ENCODE measurements at places on chromosomes 7 and 10. TPM values are rescaled to one million over a fixed set of nuclear protein-coding genes. Genes with fewer than 3 reads are reported as not detected.

GRCh38 chr7:31337002-31337565, 3.4 kb downstream of the NEUROD6 start:
- DNase-seq: no peak

DNA sequence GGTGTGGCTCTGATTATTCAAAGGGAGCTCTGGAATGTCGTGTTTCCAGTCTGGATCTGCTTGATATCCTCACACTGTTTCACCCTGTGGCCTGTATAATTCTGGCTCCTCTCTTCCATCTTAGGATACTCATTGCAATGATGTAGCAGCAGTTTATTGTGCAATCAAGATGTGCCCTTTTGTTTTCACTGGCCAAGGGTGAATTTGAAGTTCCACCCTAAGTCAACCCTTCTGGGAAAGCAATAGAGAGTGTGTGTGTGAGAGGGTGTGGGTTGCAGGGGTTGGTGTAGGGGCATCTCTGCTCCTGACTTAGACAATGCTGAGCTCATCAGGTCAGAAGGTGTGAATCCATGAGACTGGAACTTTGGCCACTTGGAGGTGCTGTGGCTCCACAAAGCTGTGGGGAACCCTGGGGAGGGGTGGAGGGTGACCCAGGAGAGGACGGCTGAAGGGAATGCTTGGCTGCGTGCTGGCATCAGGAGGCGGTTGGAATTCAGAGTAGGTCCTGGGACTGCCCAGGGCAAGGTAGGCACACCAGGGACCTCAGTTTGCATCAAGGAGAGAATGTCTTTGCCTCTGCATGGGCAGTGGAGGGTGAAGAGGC, 118.0 kb upstream of the PRSS58 start:
- DNase-seq: no peak

- DNase-seq: no peak
These were observed 459.0 kb upstream of the STEAP1 start for GRCh38 chr7:89695241-89695640.

GRCh38 chr10:58932126-58932525, 244.3 kb upstream of the PHYHIPL start:
- peak; percentile 97 for DNase-seq

DNA sequence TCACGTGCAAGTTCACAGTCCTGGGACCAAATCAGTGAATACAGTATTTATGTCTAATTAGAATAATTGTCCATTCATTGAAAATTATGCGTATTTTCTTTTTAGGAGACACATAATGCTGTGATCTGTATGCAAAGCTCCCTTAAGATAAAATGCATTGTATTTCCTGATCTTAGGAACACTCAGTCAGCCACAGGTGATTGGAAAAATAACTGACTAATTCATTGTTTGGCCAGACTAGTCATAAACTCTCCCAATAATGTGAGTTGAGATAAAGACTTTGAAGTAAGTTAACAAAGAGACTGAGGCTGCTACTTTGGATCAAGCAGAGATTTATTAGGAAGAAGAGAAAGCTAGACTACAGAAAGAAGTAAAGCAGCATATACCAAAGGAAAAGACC, 182.2 kb downstream of the GNAI1 start:
- DNase-seq: no peak

- DNase-seq: no peak
These were observed 9.1 kb downstream of the PRKG1 start for GRCh38 chr10:51083356-51083853.

- DNase-seq: no peak
These were observed 255.3 kb downstream of the INHBA start for GRCh38 chr7:41447450-41448042.

GRCh38 chr10:16788125-16788524, 29.1 kb downstream of the RSU1 start:
- no peak for DNase-seq

- peak; percentile 22 for DNase-seq
These were observed 73.4 kb downstream of the VSTM2A start for GRCh38 chr7:54615537-54615936.

DNA sequence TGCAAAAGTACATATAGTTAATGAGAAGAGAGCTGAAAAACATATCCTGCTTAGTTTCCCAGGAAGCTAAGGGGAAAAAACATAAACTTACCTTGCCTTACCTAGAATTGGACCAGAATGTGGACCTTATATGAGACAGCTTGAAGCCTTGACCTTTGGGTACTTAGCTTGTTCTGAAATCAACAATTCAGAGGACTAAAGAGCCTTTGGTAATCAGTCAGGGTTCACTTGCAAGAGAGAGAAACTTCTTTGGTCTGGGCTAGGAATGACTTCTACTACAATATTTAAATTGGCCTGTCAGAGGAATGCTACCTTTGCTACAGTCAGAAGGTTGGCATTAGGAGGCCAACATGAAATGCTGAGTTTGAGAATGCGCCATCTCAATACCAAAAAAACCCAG, 24.9 kb downstream of the SAMD8 start:
- DNase-seq: no peak

DNA sequence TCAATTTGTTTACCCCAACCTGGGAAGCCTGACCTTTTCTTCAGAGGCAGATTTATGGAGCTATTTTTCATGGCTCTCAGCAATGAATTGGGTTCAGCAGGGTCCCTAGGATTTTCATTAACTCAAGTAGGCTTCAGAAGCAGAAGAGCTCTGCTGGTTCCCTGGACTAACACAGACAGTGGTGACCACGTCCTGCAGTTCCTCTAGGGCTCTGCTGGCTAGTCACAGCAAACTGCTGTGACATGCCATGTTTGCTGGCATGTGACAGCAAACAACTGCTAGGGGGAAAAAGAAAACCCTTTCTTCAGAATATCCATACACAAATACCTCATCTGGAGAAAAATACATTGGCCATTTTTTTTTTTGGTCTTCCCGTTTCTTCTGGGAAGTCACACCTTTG, 13.2 kb downstream of the BAMBI start:
- no peak for DNase-seq

- DNase-seq: no peak
These were observed 45.8 kb downstream of the ZNF800 start for GRCh38 chr7:127346575-127347256.

DNA sequence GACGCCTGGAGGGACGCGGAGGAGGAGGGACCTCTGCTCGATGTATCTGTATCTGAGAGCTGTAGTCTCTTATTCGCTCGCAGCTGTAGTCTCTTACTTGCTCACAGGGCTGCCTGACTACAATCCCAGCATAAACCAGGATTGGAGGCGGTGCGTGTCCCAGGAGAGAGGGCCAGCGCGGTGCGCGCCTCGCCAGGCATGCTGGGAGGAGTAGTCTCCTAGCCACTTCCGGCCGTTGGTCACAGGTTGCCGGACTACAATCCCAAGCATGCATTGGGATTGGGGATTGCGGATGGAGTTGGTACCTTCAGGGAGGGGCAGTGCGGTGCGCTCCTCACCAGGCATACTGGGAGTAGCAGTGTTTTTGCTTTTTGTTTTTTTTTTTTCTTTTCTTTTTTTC, 421.7 kb upstream of the NUPR2 start:
- DNase-seq: no peak

- DNase-seq: no peak
These were observed 116.8 kb downstream of the DNAJB9 start for GRCh38 chr7:108686494-108686893.

DNA sequence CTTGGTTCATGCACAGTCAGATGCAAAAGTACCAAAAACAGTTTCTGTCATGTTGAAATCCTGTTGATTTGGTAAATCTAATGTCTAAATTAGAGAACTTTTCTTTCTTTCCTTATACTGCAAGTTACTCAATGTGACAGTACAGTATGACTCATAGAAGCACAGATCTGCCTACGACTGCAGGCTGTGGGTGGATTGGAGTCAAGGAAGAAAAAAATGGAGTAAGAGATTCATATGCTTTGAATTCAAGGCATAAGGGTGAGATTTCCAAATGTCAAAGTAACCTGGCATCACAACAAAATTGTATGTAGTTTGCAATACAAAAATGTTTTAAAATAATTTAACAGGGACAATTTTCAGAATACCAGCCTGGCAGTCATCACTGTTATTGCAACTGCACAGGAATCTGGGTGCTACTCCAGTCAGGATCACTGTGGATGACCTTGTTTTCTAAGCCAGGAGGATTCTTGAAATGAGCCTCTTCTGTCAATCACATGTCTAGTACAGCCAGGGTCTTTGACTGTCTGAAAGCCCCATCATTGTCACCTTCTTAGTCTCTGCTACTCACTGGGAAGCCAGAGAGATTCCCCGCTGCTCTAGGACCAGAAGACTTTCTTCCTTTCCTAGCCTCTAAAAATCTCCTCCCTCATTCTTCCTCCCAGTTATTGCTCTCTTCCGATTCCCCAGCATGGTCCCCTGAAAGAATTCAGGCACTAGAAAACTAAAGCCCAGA, 83.6 kb downstream of the CD36 start:
- DNase-seq: peak; percentile 88

- DNase-seq: no peak
These were observed 361.4 kb upstream of the ZNF32 start for GRCh38 chr10:44009891-44010632.

DNA sequence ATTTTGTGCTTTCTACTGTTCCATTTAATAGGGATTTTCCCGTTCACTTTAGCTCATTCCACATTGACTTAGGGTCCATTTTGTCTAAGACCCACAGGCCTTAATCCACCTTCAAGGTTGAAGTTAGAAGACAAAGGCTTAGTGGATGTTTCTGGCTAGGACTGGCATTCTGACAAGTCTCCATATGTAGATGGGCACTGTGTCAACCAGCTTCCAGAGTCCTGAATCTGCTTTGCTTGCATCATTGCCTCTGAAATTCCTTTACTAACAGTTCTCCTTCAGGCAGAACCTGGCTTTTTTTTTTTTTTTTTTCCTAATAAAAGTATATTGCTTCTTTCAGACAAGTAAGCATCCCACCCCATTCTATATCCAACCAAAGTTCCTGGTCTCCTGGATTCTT, 69.6 kb upstream of the PDCD4 start:
- DNase-seq: peak; percentile 74

- DNase-seq: no peak
These were observed 20.4 kb upstream of the ZNF488 start for GRCh38 chr10:47404446-47404845.

DNA sequence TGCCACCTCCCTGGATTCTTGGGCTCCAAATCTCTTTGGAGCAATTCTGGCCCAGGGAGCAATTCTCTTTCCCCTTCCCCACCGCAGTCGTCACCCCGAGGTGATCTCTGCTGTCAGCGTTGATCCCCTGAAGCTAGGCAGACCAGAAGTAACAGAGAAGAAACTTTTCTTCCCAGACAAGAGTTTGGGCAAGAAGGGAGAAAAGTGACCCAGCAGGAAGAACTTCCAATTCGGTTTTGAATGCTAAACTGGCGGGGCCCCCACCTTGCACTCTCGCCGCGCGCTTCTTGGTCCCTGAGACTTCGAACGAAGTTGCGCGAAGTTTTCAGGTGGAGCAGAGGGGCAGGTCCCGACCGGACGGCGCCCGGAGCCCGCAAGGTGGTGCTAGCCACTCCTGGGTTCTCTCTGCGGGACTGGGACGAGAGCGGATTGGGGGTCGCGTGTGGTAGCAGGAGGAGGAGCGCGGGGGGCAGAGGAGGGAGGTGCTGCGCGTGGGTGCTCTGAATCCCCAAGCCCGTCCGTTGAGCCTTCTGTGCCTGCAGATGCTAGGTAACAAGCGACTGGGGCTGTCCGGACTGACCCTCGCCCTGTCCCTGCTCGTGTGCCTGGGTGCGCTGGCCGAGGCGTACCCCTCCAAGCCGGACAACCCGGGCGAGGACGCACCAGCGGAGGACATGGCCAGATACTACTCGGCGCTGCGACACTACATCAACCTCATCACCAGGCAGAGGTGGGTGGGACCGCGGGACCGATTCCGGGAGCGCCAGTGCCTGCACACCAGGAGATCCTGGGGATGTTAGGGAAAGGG, 913 bp downstream of the NPY start:
- DNase-seq: no peak

GRCh38 chr10:76382381-76382851, 951.0 kb downstream of the LRMDA start:
- DNase-seq: peak; percentile 94

GRCh38 chr10:132406750-132407149, 9.8 kb downstream of the PWWP2B start:
- DNase-seq: no peak

DNA sequence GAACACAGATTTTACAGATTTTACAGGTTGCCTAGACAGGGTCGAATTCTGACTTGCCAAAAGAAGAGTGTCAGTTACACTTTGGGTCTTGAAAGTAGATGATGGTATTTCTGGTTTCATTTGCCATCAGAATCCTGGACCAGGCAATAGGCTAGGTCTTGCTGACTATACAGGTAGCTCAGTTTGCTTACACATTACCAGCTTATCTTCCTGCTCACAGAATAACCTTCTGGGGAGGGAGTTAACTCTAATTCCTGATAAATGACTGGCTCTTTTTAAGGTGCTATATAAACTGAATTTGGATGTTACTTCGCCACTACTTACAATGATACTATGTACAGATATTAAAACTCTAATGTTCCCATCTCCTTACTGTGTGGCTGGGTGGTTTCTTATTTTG, 39.8 kb downstream of the GBF1 start:
- DNase-seq: no peak

- no peak for DNase-seq
These were observed 8.4 kb upstream of the SNX13 start for GRCh38 chr7:17948526-17949238.

DNA sequence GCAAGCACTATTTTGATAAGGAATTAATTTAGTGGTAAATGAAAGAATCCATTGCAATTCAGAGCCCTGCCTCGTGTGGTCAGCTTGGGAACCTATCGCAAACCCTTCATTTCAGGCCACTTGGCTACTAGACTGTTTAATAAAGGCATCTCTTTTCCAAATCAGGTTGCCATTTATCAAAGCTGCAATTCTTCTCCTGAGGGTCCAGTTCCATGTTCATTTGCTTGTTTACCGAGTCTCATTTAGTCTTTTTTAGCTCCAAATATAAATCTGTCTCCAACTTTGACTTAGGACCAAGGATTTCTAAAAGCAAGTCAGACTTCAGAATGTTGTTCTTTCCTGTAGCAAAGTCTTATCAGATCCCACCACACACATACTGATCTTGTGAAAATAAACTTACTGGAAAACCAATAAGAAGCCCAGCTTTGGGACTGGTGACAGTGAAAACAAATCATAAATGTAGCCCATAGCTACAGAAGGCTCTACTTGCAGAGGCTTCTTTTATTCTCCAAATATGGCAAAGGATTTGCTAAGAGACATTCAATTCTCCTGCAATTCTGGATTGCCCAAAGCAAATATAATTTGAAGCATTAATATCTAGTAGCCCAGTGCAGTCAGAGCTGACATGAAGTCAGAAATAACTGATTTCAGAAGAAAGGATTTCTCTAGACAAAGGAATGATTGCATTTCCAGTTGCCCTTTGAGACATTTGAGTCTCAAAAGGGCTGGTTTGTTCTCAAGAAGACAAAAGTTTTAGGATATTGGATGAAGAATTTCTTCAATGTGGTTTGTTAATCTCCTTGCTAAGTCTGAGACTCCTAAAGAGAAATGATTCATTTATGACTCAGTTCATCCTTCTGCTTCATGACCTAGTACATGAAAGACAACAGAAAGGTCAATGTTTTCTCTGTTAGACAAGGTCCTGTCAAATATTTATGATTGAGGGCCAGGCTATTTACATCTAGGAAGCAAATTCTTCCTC, 28.0 kb downstream of the PPP1R3C start:
- DNase-seq: peak; percentile 93

- DNase-seq: no peak
These were observed 424.6 kb upstream of the NFE2L3 start for GRCh38 chr7:25727446-25727845.

The SAMD9L gene
- total RNA-seq: 55.6 TPM

The PDE6C gene
- not detected for total RNA-seq

The CWF19L1 gene
- 23.2 TPM for total RNA-seq

The NFKB2 gene
- 35.7 TPM for total RNA-seq

The TRIM73 gene
- total RNA-seq: 6.1 TPM

The SLC25A28 gene
- total RNA-seq: 38.0 TPM

The THNSL1 gene
- 3.1 TPM for total RNA-seq

The KLLN gene
- 1.4 TPM for total RNA-seq

Measured in astrocyte (in vitro differentiated cells and primary cell).